Bronchial epithelial cell (primary cell): ENCODE measurements at places on chromosomes 1 and 21.

- DNase-seq: peak; percentile 64
These were observed 72.9 kb downstream of the RPS6KA1 start for GRCh38 chr1:26602378-26602959.

DNA sequence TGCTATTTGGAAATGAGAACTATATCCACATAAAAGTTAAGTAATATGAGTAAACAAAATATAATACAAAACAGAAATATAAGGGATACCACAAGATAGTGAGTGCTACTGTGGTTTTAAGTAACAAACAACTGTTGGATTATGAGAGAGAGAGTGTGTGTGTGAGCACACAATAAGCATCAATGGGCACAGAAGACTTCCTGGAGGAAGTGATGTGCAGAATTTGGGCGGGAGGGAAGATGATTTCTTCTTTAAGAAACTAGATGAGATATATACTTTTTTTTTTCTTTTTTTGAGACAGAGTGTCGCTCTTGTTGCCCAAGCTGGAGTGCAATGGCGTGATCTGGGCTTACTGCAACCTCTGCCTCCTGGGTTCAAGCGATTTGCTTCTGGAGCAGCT lies 7.9 kb upstream of the IER5 start:
- no peak for DNase-seq

DNA sequence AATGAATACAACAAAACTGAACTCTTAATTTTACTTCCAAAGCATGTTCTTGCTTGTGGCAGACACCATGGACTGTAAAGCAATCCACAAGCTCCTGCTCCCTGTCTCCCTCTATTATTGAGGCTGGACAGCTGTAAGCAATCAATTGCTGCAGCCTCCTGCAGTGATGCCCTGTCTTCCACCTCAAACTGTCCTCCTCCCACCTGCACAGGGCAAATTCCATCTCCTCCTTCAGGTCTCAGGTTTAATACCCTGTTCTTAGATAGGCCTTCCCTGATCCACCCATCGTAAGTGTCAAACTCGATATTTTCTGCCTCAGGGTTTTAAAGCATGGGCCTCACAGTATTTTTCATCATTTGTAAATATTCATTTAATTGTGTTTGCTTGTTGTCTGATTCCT lies 81.8 kb downstream of the LYST start:
- DNase-seq: no peak

- DNase-seq: no peak
These were observed 40.6 kb upstream of the CFHR3 start for GRCh38 chr1:196734006-196734405.

DNA sequence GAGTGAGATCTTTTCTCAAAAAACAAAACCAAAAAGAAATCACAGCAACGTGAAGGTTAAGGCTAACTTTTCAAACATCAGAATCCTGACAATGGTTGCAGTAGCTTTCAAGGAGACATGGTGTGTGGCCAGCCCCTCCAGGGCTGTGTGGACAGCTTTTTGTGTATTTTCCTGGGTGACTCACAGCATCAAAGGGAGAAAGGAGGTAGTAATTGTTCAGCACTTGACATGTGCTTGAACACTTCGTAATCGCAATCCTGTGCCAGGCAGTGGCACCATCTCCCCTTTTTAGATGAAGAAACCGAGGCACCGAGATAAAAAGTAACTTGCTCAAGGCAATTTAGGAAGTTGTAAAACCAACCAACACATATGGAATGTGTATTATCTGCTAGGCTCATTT lies 10.3 kb downstream of the NBL1 start:
- peak; percentile 64 for DNase-seq

DNA sequence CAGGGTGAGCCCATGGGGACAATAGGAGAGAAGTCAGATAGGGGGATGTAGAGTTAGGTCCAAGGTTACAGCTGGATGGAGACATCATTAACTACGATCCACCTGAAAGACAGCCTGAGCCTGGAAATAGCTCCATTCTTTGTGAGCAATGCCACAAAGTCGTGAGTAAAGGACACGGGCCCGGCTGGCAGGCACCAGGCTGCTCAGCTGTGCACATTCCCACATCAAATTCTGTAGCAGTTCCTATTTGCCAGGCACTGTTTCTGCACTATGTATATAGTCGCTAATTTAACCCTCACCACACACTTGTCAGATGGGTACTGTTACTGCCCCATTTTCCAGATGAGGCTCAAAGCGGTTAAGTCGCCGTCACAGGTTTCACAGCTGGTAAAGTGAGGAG lies 338.0 kb upstream of the KAZN start:
- no peak for DNase-seq

- peak; percentile 60 for DNase-seq
These were observed 481.4 kb downstream of the SETD4 start for GRCh38 chr21:35578831-35579471.

DNA sequence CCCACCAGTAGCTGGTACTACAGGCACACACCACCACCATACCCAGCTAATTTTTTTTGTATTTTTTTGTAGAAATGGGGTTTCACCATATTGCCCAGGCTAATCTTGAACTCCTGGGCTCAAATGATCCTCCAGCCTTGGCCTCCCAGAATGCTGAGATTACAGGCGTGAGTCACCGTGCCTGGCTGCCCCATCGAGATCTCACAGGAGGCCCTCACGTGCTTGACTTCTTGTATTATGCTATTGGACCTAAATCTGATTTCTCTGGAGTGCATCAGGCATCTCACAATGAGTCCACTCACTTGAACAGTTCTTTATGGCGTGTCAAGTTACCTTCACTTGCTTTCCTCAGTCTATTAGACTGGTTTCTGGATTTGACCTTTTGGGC lies 9.3 kb upstream of the RSRP1 start:
- DNase-seq: no peak

DNA sequence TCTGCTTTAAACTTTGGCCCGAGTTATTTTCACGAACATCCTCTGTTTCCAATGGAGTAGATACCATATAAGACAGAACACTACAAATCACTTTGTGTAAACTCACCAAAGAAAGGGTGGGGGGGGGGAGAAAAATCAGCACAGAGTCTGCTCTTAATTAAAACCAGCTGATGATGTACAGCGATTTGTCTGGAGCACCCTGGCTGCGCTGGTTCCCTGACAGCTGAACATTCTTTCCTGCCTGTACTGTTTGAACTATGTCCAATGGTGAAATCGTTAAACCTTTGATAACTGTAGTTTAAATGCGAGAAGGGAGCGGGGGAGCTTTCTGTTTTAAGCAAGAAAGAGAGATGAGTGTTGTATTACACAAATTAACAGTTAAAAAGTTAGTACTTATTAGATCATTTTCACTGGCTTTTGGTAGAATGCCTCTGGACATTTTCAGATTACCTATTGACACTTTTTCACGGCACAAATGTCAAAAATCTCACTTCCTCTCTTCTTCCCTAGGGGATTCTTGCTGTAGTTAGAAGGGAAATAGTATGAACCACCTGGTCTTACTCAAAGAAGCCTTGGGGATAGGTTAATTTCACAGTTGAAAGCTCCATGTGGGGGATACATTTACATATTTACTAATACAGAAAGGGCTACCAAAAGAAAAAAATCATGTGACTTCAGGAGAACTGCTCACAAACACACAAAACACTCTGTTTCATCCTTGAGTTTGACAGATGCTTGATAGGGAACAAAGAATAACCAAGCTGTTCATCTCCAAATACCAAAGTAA lies 140.2 kb upstream of the RUNX1 start:
- no peak for DNase-seq

DNA sequence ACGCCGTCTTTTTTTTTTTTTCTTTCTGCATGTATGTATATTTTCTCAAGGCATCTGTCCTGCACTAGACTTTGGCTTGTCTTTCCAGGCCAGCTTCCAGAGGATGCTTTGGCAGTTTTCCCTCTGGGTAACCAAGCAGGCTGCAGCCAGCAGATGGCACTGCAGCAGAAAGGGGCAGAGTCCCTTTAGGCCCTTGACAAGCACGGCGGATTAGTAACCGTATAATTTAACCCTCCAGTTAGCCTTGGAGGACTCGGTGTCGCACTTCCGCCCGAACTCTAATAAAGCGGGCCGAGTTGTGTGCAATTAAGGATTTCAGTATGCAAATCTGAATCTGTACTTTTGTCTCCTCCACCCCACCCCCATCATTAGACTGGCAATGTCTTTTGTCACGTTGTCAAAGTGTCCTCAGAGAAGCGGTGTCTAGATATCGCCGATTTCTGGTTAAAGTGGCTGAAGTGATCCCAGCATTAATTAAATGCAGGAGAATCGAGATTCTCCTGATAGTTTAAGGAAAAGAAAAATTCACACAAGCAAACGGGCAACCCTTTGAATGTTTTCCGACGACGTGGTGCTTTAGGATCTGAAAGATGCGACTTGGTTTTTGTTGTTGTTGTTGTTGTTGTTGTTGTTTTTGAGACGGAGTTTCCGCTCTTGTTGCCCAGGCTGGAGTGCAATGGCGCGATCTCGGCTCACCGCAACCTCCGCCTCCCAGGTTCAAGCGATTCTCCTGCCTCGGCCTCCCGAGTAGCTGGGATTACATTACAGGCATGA lies 1.1 kb upstream of the TMEM167B start:
- DNase-seq: peak; percentile 69

DNA sequence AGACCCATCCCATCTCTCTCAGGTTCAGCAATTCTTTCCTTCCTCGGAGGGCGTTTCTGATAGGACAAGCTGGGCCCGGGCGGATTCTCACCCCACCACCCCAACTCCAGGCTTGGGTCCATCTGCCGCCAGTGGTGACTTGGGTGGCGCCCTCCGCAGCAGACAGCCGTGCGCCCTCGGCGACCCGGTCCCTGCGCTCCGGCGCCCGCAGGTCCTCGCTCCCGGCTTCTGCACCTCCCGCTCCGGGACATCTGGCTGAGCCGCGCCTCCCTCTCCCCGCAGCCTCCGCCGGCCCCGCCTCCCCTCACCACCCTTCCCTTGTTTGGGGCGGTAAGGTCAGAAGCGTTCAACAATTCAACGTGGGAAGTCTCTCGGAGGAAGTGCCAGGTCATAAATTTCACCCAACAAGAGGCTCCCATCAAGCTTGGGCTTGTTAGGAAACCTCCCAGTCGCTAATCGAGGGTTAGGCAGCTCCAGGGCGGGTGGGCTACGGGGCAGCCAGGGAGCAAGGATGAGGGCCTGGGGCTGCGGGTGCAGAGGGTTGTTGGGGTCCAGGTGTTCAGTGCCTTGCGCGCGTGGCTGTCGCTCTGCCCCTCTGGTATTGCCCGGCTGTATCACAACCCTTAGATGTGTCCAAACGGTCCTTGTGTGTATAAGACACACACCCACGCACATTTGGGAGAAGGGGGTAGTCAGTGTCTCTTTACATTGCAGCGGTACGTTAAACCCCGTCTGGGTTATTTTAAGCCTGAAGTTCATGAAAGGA lies 39.8 kb downstream of the OLIG1 start:
- peak; percentile 37 for DNase-seq

- DNase-seq: no peak
These were observed 32.5 kb upstream of the IVNS1ABP start for GRCh38 chr1:185349556-185349955.

GRCh38 chr1:61082311-61083012 lies at the start of gene NFIA:
NFIA (plus strand) TSS chr1:61082561.
- DNase-seq: peak; percentile 61

GRCh38 chr21:32279377-32279680 lies 480 bp upstream of the MIS18A start:
- DNase-seq: no peak

DNA sequence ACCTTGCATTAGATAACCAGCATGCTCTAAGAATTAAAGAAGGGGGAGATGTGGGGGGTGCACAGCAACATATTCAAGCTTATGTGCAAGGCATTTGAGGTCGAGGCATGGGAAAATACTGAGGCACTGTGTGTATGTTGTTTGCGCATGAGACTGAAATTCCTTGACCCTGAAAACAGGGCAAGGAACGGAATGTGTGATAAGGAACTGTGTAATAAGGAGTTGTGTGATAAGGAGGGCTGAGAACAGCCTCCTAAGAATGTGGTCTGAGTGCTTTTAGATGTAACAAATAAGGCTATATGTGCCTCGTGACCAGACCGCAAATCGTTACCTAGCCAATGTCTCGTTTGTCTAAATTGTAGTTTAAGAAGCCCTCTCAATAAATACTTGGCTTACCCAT lies 26.5 kb upstream of the ITLN1 start:
- no peak for DNase-seq

GRCh38 chr1:10606064-10606463 lies 131.3 kb downstream of the PEX14 start:
- no peak for DNase-seq

DNA sequence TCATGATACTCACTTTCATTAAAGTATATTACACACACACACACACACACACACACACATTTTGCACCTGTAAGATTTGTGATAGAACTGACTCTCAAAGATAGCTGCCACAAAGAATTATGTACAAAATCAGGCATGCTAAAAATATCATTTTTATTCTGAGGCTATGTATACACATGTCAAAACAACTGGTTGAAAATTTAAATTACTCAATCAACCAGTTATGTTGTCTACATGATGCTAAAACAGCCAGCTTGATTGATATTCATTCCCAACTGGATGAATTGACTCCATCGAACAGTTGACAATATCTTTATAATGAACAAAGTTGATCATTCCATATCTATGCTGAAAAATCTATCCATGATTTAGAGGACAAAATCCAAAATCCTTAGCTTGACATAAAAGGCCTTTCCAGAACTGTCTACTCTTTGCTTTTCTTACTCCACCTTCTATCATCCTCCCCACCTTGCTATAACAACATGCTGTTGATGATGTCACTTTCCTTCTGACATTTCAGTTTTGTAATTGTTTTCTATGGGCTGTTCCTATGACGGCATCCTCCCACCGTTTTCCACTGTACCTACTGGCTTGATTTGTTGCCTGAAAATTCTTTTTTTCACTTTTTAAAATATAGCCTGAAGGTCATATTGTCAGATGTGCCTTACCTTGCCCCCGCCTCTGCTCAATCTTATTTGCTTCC lies 321.5 kb upstream of the OLFM3 start:
- DNase-seq: no peak

DNA sequence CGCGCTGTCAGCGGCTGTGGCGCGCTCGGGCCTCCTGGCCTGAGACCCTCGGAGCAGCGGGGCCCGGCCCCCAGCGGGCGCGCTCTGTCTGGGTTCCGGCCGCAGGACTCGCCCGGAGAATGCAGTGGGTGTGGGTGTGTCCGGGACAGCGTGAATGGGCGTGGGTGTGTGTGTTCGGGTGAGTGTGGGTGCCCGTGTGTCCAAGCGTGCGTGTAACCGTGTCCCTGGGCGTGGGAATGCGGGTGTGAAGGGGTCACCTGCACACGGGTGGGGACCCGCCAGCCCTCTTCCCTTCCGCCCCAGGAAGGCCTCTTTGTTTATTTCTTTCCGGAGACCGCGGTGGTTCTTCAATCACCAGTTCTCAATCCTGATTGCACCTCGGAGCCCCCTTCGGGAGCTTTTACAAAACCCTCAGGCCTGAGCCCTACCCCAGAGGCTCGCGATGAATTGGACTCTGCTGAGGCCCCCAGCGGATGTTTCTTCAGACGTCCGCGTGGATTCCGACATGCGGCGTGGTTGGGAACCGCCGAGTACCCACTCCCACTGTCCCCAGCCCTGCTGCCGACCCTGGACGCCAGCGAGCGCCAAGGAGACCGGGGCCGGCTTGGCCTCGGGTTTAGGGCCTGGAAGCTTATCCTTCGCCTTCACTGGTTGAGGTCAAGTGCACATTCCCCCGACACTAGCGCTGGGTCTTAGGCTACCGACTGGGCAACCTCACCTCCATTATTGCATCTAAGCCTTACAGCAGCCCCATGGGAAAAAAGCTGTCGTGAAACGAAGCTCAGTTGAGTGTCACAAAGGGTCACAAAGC lies 19.3 kb downstream of the SERTAD4 start:
- DNase-seq: no peak

- peak; percentile 93 for DNase-seq
These were observed 493.8 kb upstream of the CHRM3 start for GRCh38 chr1:238892612-238893011.
